ENCODE measurements at places on chromosomes 6 and 20.

GRCh38 chr6:17125407-17125806 lies 23.6 kb downstream of the STMND1 start:
- DNase-seq = no peak

- no peak for DNase-seq
Observed at GRCh38 chr6:161947371-161947770, 673.5 kb upstream of the AGPAT4 start.

GRCh38 chr6:146358431-146359046 lies 185.1 kb upstream of the RAB32 start:
- no peak for DNase-seq

DNA sequence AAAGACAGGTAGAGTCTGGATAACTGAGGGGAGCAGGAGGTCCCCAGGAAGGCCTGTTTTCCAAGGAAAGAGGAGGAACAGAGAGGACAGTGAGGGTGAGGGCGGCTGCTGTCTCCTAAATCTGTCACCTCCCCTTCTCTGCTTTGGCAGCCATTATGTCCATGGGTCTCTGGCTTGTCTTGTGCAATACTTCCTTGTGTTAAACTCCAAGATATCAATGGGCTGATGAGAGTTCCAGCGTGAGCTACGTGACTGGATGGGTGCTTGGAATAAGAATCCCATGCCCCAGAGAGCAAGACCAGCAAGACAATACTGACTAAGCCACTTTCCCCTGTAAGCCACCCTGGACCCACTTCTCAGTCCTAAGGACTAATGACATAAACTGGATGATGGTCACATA lies 26.3 kb upstream of the DNAAF9 start:
- peak; percentile 17 for DNase-seq

GRCh38 chr20:39745380-39745779 lies 783.2 kb downstream of the DHX35 start:
- no peak for DNase-seq

GRCh38 chr6:33414592-33415271 lies 3.2 kb downstream of the CUTA start:
- peak; percentile 50 for DNase-seq

GRCh38 chr20:21033817-21034216 lies 72.3 kb downstream of the LINC00237 start:
- DNase-seq = no peak

DNA sequence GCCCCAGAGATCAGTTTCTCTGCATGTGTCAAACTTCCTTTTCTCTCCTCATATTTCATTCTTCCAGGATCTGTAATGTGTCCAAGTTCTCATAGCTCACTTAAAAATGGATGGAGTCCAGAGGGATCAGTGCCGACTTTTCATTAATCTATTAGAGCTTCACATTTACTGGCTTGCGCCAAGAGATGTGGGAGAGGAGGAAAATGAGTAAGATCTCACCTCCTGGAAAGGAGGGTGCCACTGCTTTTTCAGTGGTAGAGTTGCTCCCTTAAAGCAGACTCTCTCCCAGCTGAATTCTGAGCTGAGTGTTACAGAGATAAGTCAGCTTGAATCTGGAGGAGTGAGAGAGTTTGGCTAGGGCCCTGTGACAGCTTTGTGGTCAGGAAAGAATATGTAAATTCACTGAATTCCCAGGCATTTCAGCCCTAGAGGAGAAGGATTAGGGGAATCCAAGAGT lies 175.9 kb downstream of the SOX4 start:
- no peak for DNase-seq

- peak; percentile 7 for DNase-seq
Observed at GRCh38 chr6:88004707-88005106, 42.9 kb upstream of the SPACA1 start.

DNA sequence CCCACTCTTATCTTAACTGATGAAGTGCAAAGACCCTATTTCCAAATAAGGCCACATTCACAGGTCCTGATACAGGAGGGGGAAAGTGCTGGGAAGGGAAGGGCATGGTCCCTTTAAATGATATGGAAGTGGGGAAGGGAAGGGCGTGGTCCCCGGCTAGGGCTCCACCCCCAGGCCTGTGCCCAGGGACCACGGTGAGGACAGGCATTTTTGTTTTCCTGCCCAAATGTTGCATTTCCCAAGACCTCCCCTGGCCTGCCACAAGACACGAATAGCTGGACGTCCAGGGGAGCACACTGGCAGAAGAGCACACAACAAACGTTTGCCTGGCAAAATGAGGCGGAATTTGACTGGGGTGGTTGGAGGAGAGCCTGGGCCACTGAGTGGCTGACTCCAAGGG lies 16.1 kb upstream of the HFE start:
- no peak for DNase-seq

GRCh38 chr20:5067877-5068645 lies 51.7 kb downstream of the PCNA start:
- DNase-seq = no peak

DNA sequence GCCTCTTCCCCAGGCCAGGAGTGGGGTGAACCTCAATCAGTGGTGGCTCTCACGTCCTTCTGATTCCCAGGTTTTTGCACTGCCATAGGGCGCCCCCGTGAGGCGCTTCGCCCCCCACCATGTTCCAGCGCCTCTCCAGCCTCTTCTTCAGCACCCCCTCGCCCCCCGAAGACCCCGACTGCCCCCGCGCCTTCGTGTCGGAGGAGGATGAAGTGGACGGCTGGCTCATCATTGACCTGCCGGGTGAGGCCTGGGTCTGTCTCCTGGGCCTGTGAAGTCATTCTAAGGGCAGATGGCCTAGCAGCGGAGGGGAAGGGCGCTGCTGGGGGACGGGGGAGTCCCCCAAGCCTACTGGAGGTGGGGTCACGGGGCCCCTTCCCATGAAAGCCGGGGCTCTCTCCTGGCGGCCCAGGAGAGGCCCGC lies 4.5 kb downstream of the TP53INP2 start:
- DNase-seq = peak; percentile 25

DNA sequence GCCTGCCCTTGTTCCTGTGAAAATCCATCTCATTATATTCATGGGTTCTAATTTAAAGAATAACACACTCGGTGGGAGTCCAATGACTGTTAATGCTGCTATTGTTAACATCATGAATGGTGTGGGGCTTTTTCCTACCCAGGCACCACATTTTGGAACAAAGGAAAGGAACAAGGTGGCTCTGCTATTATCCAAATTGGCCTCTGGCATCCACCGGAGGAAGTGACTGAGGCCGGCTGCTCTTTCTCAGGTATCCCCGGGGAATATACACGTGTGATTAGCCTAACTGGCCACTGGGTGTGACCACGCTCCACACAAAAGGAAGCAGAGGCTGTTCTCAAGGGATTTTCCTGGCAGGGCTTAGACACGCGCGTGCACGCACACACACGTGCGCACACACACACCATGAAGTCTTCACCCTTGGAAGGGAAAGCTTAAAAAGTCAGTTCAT lies 601.2 kb upstream of the ARID1B start:
- no peak for DNase-seq

DNA sequence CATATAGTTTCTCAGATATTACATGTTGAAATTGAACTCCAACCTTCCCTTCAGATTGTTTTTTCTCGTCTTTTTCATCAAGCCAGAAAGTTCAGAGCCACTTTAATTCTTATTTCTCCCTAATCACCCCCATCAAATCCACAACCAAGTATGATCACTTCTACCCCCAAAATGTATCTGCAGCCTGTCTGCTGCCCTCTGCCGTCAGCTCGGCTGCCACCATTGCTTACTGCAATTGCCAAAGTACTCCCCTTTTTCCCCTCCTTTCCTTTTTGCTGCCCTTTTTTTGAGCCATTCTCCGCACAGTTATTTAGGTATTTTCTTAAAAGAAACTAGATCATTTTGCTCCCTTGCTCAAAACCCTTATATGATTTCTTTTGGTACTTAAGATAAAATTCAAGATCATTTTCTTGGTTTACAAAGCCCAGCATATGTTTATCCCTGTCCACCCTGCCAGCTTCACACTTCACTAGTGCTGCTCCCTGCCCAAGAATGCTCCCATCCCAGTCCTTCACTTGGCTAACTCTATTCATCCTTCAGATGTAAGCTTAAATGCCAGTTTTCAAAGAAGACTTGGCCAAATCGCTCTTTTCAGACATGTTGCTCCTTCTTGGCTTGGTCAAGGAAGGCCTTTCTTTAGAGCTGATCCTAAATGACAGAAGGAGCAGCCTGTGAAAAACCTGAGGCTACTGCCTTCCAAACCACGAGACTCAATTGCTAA lies 63.7 kb downstream of the SH3BGRL2 start:
- DNase-seq = no peak

DNA sequence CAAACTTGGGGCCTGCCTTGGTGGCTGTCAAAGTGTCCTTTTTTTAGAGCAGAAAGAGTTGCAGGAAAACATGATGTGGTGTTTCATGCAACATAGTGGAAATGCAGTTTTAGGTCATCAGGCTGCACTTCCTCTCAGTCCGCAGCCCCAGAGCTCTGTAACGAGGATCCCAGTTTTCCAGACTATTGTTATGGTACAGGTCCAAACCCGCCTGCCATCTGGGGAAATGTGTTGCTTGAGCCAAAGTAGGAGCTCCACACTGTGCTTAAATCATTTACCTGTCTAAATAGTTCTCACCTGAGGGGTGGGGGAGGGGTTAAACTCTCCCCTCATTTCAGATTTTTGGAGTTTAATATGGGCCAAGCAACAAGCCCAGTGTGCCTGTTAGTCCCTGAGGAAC lies 59.8 kb downstream of the GOPC start:
- DNase-seq = no peak

GRCh38 chr6:27874016-27874415 lies 38.2 kb downstream of the OR2B2 start:
- DNase-seq = peak; percentile 32

DNA sequence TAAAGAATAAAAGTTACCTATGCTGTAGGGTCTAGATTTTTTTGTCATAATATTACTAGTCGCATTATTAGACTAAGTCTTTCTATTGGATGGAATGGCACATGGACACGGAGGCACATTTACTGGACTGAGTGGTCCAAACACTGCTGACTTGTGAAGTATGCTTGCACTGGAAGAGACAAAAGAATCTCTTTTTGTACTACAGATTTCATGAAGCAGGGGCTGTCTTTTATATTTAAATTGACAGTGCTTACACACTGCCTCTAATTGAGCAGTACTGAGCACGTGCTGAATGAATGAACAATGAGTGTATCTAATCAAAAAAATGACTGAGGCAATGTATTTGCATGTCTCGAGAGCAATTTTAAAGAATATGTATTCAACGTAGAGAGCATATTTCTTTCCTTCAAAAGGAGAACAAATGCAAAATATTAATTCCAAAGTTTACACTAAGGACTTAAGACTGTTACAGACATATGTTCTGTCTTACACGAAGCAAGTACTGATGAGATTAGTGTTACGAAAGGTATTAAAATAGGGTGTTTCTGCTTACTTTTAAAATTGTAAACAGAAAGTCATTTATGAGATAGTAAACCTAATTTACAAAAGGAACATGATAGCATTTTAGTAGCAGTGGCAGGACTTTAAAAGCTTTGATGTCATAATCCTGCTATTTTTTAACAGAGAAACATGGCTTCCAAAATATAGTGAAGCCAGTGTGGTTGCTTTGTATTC lies 8.3 kb downstream of the ELOVL2 start:
- DNase-seq = no peak

DNA sequence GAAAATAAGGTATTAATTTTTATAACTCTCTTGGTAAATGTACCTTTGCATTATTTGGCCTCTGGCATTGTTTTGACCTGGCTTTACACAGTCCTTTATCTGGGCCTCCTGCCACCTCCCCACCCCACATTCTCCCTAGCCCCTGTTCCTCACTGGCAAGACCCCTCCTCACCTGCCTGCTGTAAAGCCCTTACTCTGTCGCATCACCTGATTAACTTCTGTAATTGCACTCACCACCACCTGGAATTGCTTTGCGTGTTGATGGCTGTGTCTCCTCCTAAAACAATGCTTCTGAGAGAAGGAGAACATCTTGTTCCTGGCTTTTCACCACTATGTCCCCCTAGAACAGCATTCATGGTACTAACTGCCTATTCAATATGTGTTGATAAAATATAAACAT lies 24.8 kb downstream of the SNX9 start:
- DNase-seq = no peak

DNA sequence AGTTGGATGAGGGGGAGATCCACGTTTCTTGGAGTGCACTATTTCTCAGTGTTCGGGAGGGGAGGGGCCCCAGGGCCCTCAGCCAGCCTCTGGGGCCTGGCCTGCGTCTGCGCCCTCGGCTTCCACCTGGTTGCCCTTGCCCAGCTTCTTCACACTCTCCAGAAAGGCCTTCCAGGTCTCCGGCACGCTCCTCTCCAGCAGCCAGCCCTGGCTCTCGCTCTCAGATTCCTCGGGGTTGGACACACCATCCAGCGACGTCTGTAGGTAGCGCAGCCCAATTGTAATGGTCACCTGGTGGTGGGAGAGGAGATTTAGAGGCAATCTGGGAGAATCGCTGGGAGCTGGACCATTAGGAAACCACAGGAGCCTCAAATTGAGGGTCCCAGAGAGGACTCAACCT lies 24.2 kb downstream of the PRPH2 start:
- no peak for DNase-seq

- no peak for DNase-seq
Observed at GRCh38 chr20:52104546-52105441, 86.8 kb downstream of the ZFP64 start.

DNA sequence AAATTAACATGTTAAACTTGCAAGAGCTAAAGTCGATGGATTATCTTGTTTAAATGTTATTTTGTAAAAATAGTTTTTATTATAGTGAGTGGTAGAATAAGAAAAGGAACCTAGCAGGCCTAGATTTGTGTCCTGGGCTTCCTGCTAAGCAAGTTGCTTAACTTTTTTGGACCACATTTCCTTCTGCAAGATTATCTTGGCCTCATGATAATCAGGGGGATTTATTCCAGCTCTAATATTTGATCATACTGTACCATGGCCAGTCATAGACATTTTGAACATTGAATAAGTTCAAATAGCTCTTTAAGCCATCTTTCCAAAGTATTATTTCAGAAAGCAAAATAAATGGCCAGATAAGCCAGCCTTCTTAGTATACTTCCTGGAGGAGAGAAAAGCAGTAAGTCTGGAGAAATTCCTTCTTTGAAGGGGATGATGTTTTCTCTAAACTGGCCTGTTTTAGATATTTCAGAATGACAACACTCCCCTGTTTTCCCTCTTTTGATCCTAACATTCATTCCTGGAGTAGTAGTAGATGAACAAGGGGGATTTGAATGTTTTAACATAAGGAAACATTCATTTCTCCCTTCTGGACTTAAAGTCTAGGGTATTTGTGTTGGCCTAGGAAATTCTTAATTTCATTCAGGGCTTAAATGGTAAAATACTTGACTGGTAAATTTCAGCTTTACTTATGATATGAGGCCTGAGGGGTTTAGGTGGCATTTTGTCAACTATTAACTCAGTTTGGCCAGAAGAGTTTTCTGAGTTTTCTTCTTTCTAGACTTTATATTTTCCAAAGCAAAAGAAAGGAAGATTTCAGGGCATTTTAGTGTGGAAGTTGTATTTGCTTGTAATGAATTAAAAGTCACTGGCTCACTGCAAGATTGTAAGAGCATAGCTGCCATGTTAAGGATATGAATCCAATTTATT lies 108.8 kb upstream of the SCGN start:
- DNase-seq = peak; percentile 26
